KG1 (cell line): ENCODE measurements at places on chromosomes 5 and 9.

- DNase-seq, result no peak
These were observed 94.2 kb upstream of the MTAP start for GRCh38 chr9:21708260-21708711.

DNA sequence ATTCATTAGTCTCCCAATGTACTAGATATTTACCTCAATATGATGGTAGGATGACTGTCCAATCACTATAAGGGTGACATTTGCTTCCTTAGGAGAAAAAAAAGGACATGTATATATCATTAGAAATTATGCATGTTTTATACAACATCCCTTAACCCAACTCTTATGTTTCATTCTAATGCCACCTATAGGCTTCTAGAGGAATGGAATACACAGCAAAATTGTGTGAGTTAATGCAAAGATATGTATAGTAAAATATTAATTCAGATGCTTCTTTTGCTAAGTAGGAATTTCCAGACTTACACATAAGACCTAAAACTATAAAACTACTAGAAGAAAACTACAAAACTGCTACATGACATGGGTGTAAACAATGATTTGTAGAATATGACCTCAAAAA lies 3.5 kb downstream of the PRXL2C start:
- peak; percentile 15 for DNase-seq

DNA sequence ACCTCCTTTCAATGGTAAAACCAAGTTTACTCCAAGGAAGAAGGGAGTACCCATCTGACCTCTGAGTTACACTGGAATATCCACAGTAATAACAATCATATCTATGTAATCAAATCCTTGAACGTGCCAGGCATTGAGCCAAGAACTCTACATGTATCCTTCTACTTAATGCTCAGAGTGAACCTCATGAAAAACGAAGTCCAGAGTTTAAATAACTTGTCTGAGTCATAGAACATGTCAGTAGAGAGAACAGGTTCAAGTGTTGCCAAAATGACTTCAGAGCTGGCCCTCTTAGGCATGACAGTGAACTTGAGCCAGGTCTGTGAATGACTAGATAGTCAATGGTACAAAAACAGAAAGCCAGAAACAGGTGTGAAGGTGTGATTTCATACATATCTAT lies 164.1 kb upstream of the ZNF618 start:
- DNase-seq, result no peak

DNA sequence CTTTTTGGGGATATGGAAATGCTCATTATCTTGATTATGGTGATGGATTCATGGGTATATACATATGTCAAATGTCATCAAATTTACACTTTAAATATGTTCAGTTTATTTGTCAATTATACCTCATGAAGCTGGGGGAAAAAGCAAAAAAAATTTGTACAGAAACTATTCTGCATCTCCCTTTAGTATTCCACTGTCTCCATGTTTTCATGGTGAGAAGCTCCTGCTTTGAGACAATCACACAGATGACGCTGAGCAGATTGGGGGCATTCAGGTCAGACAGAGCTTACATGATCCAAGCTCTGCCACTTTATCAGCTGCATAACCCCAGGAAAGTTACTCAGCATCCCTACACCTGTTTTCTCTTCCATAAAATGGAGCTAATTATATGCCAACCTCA lies 101.5 kb downstream of the PLPPR1 start:
- no peak for DNase-seq

DNA sequence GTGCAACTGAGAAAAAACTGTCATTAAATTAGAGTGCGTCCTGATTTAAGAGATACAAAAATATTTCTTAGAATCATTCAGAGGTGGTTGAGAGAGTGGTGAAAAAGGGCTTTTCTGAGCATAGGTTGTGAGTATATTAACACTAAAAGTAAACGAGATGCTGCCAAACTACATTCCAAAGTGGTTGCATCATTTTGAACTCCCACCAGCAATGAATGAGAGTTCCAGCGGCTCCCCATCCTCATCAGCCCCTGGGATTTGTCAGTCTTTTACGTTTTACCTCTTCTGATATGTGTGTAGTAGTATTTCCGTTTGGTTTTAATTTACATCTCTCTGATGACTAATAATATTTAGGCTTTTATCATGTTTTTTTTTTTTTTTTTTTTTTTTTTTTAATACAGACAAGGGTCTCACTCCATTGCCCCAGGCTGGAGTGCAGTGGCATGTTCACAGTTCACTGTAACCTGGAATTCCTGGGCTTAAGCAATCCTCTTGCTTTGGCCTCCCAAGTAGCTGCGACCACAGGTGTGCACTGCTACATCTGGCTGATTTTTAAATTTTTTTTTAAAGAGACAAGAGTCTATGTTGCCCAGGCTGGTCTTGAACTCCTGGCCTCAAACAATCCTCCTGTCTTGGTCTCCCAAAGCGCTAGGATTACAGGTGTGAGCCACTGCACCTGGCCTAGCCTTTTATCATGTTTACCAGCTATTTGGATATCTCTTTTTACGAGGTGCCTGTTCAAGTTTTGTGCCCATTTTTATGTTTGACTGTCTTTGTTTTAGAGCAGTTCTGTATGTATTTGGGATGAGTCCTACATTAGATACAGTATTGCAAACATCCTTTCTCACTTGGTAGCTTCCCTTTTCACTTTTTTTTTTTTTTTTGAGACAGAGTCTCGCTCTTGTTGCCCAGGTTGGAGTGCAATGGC lies 17.0 kb downstream of the PRRT1B start:
- no peak for DNase-seq

GRCh38 chr5:55003432-55004065 lies 18.2 kb upstream of the ESM1 start:
- DNase-seq, result no peak
